ENCODE measurements at places on chromosomes 2 and 18.
A peak's percentile ranks its signal among the peaks of the same experiment; 100 is the strongest.

DNA sequence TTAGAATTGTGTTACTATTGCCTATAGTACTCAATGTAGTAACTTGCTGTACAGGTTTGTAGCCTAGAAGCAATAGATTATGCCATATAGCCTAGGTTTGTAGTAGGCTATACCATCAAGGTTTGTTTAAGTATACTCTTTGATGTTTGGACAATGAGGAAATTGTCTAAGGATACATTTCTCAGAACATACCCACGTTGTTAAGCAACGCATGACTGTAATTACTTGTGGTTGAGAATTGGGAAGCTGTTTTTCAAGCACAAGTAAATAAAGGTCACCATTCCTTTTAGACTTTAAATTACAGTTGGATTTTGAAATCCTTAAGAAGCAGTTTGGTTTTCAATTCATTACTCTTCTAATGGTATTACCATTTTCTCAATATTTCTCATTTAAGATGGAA lies 89.8 kb upstream of the KCNH7 start:
- DNase-seq: no peak

- DNase-seq: no peak
Measured at GRCh38 chr2:131394147-131394931, 30.4 kb upstream of the RAB6D start.

DNA sequence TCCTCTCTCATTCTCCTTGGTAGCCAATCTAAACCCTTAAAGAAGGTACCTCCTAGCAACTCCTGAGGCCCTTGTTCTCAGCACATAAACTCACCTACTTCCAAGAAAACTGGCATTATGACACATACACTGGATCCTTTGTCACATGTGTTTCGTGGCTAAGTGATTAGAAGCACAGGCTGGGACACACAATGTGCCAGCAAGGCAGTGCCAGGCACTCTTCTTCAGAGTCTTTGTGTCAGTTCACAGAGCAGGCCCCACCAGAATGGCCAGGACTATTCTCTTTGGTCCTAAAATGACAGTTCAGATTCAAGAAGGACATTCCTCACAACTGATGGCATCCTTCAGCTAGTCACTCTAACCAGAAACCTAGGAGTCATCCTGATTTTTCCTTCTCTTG lies 40.3 kb downstream of the SMC6 start:
- no peak for DNase-seq

- DNase-seq: no peak
Measured at GRCh38 chr2:120396861-120397811, 51.2 kb downstream of the INHBB start.

DNA sequence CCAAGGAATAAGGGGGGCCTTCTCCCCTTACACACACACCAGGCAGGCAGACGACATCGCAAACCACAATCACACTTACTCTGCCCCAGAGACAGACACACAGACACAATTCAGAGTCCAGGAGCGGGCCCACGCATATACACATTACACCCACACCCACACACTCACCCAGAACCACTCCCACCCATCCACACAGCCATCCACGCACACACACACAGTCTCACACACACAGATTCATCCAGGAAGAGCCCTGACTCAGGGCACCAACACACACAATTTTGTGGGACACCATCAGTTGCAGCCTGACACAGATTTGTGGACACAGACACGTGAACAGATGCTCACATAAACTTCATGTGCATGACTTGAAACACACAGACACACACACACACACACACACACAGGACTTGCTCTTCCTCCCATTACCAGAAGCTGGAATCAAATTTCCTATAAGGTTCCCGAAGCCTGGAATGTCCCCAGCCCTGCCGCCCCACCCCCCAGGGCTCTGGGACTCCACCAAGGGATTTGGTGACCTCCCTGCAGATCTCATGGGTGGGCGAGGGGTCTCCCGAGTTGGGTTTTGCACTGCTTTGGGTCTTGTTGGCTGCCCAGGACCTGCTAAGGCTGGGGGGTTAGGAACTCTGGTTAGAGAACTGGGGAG lies 23.5 kb downstream of the TNS1 start:
- DNase-seq: no peak

GRCh38 chr2:240401781-240402551 lies 33.5 kb upstream of the GPC1 start:
- no peak for DNase-seq

- DNase-seq: peak; percentile 38
Measured at GRCh38 chr2:32772638-32773447, 145.0 kb downstream of the TTC27 start.

DNA sequence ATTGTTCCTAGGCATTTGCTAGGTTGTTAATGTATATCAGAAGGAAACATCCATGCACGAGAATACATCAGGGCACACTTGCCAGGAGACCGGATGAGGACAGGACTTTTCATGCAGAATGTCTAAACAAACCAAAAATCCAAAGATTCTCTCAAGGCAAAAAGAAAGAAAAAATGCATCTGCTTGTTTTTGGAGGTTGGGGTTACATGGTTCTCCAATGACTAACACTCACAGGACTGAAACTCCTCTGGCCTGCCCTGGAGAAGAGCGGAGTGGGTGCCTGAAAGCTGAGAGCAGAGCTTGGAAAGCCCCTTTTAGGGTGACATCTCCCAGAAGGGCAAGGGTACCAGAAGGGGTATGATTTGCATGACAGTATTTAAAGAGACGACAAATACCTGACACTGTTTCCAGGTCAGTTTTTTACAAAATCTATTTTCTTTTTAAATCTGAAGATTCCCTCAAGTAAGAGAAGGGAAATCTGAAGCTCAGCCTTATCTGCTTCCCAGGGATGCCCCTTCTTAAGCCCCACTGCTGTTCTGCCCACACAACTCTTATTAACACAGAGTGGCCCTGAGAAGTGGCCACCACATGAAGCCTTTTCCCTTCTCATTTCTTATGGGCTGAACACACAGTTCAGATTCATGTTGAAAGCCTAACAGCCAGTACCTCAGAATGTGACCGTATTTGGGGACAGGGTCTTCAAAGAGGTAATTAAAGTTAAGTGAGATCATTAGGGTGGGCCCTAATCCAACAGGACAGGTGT lies 216.4 kb downstream of the STK39 start:
- no peak for DNase-seq

- no peak for DNase-seq
Measured at GRCh38 chr2:95300450-95300849, 3.3 kb downstream of the KCNIP3 start.

DNA sequence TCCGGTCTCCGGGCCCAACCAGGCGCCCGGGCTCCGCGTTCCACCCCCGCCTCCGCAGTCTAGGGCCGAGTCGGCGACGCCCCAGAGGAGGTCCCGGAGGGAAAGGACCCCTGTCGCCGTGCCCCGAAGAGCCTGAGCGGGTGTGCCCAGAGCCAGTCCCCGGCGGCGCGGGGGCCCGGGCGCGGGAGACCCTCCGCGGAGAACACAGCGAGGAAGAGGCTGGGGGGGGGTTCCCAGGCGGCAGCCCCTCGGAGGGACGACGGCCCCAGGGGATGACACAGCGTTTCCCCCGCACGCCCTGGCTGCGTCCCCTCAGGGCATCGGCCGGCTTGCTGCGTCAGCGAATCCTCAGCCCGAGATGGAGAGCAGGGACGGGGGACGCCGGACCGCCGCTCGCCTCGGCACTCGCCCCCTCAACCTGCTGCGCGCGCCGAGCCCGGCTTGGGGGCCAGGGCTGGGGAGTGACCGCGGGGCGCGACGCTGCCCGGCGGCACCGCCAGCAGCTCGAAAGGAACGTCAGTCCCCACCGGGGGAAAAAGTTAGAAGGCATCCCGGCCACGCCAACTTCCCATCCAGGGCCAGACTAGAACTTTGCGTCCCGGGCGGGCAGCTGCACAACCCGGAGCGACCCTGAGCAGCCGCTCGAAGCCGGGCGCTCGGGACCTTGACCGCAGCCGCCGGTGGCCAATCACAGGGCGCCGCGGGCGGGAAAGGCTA lies 711 bp downstream of the SFXN5 start:
- DNase-seq: no peak

GRCh38 chr18:59275406-59275949 lies 2.2 kb upstream of the RAX start:
- DNase-seq: no peak

GRCh38 chr2:144448389-144449027 lies 71.4 kb downstream of the ZEB2 start:
- DNase-seq: no peak

DNA sequence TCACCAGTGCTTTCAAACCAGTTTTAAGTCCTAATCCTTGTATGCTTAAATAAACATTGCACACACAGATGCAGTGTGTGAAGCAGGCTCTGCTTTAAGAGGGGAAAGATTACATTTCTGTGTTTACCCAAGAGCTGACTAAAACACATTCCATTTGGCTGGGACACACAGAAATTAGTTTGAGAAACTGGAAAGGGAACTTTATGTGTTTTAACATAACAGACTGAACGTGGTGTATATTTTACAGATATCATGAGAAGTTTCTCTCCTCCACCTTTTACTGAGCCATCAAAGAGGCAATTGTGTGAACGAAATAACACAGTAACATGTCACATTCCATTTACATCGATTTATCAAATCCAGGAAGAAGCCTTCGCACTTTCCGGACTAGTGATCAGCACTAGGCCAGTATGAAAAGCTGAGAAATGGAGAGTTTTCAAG lies 121.8 kb downstream of the MAIP1 start:
- DNase-seq: peak; percentile 22

DNA sequence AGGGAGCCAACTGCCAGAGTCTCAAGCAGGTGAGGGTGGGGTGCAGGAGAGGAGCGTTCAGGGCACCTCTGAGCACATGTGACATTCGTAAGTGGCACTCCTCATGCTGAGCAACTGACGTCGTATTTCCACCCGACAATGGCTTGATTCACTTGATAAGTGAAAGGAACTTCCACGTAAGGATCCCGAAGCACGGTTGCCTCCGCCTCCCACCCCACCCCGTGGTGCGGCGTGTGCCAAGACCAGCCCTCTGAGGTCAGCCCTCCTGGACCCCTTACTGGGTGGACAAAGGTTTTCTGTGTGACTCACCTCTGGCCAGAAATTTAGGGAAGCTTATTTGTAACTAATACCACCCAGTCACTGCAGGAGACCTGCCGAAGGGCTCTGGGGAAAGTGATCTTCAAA lies 59.9 kb downstream of the AGAP1 start:
- no peak for DNase-seq

DNA sequence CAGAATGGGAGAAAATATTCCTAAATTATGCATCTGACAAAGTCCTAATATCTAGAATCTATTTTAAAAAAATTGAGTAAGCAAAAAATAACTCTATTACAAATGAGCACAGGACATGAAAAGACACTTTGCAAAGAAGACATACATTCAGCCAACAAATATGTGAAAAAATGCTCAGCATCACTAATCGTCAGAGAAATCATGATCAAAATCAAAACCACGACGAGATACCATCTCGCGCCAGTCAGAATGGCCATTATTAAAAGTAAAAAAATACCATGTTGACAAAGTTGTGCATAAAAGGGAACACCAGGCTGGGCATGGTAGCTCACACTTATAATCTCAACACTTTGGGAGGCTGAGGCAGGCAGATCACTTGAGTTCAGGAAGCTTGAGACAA lies 63.5 kb downstream of the EVA1A start:
- DNase-seq: no peak

DNA sequence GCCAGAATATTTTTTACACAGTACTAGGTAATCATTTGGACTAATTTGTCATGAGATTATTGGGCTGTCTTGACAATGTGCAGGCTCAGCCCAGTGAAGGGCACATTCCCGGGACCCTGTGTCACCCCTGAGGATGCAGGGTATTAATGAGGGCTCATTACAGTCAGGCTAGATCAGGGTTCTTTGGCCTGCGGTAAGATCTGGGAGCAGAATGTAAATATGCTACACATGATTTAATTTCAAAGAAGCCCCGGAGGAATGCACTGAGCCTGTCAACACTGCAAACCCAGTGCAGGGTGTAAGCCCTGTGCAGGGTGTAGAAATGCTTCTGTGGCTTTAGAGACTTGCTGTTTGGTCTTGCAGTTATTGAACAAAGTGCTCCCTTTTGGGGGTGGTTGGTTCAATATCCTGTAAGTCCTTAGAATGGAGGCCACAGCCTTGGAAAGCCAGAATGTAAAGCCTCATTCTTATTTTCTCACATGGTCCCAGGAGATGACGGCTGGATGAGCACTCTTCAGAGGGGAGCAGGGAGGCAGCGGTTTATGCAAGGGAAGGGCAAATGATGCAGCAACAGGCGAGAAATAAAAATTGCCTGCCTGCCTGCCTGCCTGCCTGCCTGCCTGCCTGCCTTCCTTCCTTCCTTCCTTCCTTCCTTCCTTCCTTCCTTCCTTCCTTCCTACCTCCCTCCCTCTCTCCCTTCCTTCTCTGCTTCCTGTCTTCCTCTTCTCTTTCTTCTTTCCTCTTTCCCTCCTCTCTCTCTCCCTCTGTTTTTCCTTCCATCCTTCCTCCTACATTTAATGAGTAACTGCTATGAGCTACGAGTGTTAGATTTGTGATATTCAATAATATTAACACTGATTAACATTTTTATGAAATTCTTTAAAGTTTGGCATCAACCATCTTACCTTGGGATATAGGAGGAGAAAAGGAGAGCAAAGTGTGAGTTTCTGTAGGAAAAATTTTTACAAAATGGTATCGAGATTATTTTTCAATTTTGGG lies 148.8 kb downstream of the VAPA start:
- DNase-seq: no peak

GRCh38 chr2:189408294-189408693 lies 33.0 kb upstream of the WDR75 start:
- no peak for DNase-seq

GRCh38 chr2:172551271-172551670 lies 4.6 kb upstream of the PDK1 start:
- no peak for DNase-seq

GRCh38 chr2:42888321-42889245 lies 96.2 kb upstream of the HAAO start:
- DNase-seq: no peak

GRCh38 chr18:56469582-56469981 lies 168.8 kb downstream of the TXNL1 start:
- no peak for DNase-seq

DNA sequence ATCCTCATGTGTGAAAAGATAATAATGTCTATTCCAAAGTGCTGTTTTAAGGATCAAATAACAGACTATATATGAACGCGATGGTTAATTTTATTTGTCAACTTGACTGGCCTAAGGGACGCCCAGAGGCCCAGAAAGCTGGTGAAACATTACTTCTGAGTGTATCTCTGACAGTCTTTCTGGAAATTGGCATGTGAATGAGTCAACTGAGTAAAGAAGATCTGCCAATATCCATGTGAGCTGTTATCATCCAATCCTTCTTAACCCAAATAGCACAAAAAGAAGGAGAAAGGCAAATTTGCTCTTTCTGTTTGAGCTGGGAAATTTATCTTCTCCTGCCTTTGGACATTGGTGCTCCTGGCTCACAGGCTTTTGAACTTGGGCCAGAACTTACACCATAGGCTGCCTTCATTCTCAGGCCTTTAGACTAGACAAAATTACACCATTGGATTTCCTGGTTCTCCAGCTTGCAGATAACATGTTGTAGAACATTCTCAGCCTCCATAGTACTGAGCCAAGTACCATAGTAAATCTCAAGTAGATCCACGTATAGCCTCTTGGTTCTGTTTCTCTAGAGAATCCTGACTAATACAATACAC lies 114.7 kb upstream of the DOCK10 start:
- DNase-seq: no peak

- peak; percentile 63 for DNase-seq
Measured at GRCh38 chr18:4455113-4455811, at the start of gene DLGAP1. Gene DLGAP1 (minus strand): TSS chr18:4455307.

- DNase-seq: no peak
Measured at GRCh38 chr2:218555527-218555926, 12.6 kb downstream of the USP37 start.
